ENCODE measurements at places on chromosomes 13 and 19. TPM values are rescaled to one million over a fixed set of nuclear protein-coding genes. Genes with fewer than 3 reads are reported as not detected.

S1PR5 gene
- total RNA-seq: 7.9 TPM

PCSK4 gene
- total RNA-seq: 27.3 TPM

DNA sequence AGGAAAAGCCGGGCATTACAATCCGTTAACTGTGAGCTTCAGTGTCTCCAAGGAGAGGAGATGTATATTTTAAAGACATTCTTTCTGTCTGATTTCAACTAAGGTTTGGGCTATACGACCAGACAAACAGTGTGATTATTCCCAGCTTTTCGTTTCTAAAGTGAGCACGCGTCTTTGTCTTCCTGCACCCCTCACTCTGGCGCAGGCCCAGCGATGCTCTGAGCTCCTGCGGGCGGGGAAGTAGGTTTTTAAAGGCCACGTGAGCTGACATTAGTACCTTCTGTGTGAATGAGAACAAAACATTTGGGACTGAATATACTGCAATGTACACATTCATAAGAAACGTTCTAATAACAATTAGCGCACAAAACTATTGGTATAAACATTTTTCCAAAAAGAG lies 15.3 kb upstream of the RANBP3 start:
- H3K27me3 ChIP-seq: no peaks in the 10 kb centered on the region
- no peak overlapping the region for H3K4me3 ChIP-seq
- no peak overlapping the region for H3K27ac ChIP-seq

DNA sequence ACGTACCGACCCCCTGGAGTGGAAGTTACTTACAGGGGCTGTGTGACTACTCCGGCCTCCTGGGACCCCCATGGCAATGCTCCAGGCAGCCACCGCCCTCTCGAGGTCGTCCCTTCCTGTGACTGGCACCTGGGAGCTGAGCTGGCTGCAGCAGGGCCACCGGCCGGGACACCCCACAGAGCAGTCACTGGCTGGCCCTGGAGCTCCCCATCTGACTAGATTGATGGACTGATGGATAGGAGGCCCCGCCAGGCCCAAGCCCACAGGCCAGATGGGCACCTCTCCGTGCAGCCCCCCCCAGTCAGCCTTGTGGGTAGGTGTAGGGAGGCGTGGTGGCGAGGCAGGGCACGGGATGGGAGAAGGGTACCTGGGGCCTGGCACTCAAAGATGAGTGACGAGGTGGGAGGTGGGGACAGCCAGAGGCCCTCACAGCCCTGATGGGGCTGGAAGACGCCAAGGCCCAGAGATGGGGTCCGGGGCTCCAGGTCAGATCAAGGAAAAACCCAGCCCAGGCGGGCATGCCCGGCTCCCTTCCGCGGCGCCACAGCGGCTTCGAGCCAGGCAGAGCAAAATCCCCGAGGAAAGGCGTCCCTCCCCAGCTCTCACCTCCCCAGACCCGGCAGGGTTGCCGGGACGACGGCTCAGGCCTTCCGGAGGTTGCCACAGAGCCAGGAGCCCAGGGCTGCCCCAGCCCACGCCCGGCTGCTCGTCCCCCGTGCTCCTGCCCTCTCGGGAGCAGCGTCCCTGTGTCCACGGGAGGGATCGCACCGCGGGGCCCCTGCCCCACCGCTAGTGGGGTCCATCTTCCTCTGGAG lies 8.4 kb downstream of the SLC39A3 start:
- H3K4me1 ChIP-seq: peaks cover 16% of the 10 kb centered on the region
- no peaks in the 10 kb centered on the region for H3K36me3 ChIP-seq
- no peak overlapping the region for H3K4me3 ChIP-seq
- no peak overlapping the region for H3K27ac ChIP-seq

DNA sequence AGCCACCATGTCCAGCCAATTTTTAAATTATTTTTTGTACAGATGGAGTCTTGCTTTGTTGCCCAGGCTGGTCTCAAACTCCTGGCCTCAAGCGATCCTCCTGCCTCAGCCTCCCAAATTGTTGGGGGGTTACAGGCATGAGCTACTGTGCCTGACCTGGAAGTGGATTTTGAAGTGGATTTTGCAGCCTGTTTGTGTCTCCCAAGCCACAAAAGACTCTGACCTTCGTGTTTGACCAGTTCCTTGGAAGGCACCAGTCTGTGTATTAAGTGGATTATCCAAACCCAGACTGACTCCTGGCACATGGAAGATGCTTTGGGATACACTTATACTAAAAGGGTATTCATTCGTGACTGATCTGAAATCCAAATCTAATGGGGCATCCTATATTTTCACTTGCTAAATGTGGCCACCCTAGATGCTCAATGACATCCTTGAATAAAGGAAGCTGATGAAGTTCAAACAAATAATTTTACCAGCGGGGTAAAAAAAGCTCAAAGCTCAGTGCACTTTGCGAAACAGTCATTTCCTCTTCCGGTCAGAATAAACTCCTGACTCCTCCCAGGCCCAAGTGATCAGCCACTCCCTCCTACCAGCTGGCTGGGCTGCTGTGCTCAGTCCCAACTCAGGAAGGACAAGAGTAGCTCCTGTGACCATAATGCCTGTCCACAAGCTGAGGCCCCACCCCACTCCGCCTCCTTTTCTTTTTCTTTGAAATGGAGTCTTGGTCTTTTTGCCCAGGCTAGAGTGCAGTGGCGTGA lies 32.6 kb upstream of the GATAD2A start:
- peak overlapping the region; percentile 52 for H3K27ac ChIP-seq
- no peak overlapping the region for H3K4me3 ChIP-seq
- peaks cover 47% of the 10 kb centered on the region for H3K4me1 ChIP-seq
- no peaks in the 10 kb centered on the region for H3K36me3 ChIP-seq
- H3K27me3 ChIP-seq: no peaks in the 10 kb centered on the region

DNA sequence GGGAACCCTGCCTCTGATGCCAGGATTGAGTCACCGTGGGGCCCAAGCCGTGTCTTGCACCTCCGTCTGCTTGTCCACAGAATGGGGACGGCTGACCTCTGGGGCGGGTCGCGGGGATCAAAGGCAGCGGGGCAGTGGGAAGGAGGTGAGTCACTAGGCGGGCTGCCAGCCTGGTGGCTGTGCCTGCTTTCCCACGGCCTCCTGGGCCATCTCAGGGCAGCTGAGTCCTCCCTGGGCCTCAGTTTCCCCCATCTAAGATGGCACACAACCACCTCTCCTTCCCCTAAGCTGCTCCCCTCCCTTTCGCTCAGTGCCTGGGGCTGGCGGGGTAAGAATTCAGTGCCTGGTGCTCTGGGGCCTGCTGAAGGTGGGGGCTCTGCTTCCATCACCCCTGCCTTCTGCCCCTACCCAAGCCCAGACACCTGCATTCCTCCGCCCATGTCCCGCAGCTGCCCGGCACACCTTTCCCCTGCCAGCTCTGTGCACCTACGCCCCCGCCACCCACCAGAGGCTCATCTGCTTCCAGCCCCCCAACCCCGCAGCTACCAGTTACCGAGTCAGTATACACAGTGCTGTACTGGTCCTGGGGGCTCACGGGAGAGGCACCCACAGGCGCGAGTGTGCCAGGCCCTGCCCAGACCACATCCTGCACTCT lies 3.5 kb downstream of the MKNK2 start:
- no peaks in the 10 kb centered on the region for H3K36me3 ChIP-seq
- peaks cover 9% of the 10 kb centered on the region for H3K4me1 ChIP-seq
- H3K4me3 ChIP-seq: no peak overlapping the region
- H3K27me3 ChIP-seq: no peaks in the 10 kb centered on the region
- DNase-seq: peak; percentile 55

GRCh38 chr19:50266896-50267295 lies 62.3 kb downstream of the KCNC3 start:
- no peak overlapping the region for H3K27ac ChIP-seq
- no peaks in the 10 kb centered on the region for H3K27me3 ChIP-seq
- no peak overlapping the region for H3K4me3 ChIP-seq
- DNase-seq: no peak

DNA sequence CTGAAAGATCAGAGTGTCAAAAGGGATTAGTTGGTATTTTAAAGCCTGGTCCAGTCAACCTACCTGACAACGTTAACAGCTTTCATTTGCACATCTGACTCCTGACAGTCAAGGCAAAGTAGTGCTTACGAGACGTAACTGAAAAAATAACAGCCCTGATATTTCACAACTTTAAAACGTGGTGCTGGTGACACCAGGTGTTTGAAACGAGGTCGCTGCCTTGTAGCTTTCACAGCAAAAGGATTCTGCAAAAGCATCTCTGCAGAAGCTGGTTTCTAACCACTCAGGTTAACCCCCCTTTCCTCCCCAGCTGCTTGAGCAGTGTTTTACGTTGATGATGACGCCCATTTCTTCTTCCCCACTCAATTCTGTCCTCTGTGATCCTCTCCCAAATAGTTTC lies 23.3 kb downstream of the GGACT start:
- no peak for DNase-seq
- H3K4me3 ChIP-seq: no peak overlapping the region
- H3K27ac ChIP-seq: no peak overlapping the region
- H3K27me3 ChIP-seq: no peaks in the 10 kb centered on the region
- peaks cover 11% of the 10 kb centered on the region for H3K4me1 ChIP-seq

GRCh38 chr19:2234996-2235380 lies 1.1 kb downstream of the PLEKHJ1 start:
- H3K36me3 ChIP-seq: no peaks in the 10 kb centered on the region
- H3K27ac ChIP-seq: no peak overlapping the region
- peaks cover 15% of the 10 kb centered on the region for H3K4me1 ChIP-seq
- DNase-seq: no peak
- peak overlapping the region; percentile 82 for H3K4me3 ChIP-seq
- no peaks in the 10 kb centered on the region for H3K27me3 ChIP-seq

GRCh38 chr19:46287585-46287984 lies 9.3 kb upstream of the HIF3A start:
- peaks cover 12% of the 10 kb centered on the region for H3K4me1 ChIP-seq
- no peak overlapping the region for H3K4me3 ChIP-seq
- H3K27ac ChIP-seq: no peak overlapping the region
- peaks cover 7% of the 10 kb centered on the region for H3K27me3 ChIP-seq
- DNase-seq: no peak
- no peaks in the 10 kb centered on the region for H3K36me3 ChIP-seq

DNA sequence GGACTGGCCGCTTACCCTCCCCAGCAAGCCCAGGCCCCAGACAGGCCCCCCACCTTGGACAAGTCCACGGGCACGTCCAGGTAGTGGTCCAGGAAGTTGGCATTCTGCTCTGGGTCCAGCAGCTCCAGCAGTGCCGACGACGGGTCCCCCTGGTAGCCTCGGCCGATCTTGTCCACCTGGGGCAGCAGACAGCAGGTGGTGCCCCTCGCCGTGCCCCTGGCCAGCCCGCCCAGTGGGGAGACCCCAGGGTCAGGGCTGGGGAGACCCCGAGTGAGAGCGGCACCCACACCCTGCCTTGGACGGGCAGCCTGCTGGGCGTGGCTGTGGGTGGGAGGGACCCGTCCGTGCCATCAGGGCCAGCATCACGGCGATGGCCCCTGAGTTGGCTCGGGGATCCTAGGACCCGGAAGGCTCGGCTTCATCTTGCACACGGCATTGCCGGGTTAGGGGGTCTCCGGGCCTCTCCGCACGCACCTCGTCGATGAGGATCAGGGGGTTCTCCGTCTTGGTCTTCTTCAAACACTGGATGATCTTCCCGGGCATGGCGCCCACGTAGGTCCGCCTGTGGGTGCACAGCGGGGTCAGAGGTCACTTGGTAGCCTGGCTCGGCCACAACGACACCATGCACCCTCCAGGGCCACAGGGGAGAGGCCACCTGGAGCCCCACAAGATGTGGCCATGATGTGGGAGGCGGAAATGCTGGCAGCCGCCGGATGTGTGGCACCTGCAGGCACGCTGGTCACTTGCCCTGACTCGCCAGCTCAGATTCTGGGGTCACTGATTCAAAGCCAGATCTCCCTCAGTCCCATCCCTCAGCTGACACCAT lies 6.3 kb downstream of the RPL36 start:
- no peaks in the 10 kb centered on the region for H3K27me3 ChIP-seq
- H3K36me3 ChIP-seq: no peaks in the 10 kb centered on the region
- H3K27ac ChIP-seq: no peak overlapping the region
- no peak overlapping the region for H3K4me3 ChIP-seq
- no peak for DNase-seq

- no peak overlapping the region for H3K4me3 ChIP-seq
- H3K4me1 ChIP-seq: peaks cover 6% of the 10 kb centered on the region
- H3K27me3 ChIP-seq: no peaks in the 10 kb centered on the region
- H3K36me3 ChIP-seq: no peaks in the 10 kb centered on the region
Observed at GRCh38 chr19:56084835-56085536, 36.1 kb downstream of the ZNF787 start.

DNA sequence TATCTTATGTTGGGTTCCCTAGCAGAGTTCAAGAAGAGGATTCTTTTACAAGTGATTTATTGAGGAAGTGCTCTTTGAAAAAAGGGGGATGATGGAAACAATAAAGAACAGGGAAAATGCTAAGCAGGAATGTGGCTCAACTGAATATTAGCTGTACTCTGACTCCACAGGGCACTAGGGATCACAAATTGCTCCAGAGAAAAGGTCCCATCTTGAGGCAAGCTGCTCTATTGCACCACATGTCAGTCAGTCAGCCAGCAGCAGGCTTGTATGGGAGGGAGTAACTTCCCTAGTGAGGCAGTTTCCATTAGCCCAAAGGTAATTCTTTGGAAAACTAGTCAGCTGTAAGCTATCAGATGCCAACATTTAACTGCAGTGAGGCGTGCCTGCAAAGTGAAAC lies 73.3 kb upstream of the FNDC3A start:
- no peak overlapping the region for H3K4me3 ChIP-seq
- no peaks in the 10 kb centered on the region for H3K36me3 ChIP-seq
- no peak for DNase-seq
- no peaks in the 10 kb centered on the region for H3K27me3 ChIP-seq
- no peaks in the 10 kb centered on the region for H3K4me1 ChIP-seq

DNA sequence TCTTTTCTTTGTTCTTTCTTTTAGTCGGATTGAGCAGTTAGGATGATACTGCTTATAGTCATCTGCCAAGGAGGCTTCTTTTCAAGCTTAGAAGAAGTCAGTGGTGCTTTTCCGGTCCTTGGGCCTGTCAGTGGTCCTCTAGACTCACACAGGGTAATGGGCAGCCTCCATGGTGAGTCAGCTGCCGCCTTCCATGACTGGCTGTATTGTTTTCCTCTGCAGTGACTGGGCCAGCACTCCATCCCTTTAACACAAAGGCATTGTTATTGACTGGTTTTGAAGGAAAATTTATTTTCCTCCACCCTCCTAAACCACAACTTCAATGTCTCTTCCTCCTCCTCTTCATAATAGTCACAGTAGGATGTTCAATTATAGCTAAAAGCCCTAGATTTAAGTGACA lies 47.1 kb upstream of the CNMD start:
- H3K36me3 ChIP-seq: no peaks in the 10 kb centered on the region
- H3K4me3 ChIP-seq: no peak overlapping the region
- DNase-seq: no peak
- no peak overlapping the region for H3K27ac ChIP-seq
- peaks cover 61% of the 10 kb centered on the region for H3K27me3 ChIP-seq

GRCh38 chr13:99153219-99153618 lies 47.4 kb upstream of the UBAC2 start:
- no peak overlapping the region for H3K4me3 ChIP-seq
- no peaks in the 10 kb centered on the region for H3K36me3 ChIP-seq
- no peaks in the 10 kb centered on the region for H3K27me3 ChIP-seq
- H3K4me1 ChIP-seq: peaks cover 58% of the 10 kb centered on the region
- no peak overlapping the region for H3K27ac ChIP-seq
- DNase-seq: no peak
